ENCODE measurements at places on chromosomes 7 and 10. TPM values are rescaled to one million over a fixed set of nuclear protein-coding genes. Genes with fewer than 3 reads are reported as not detected.

HOXA13 gene
- total RNA-seq: 0.07 TPM

IFIT1B gene
- total RNA-seq: 0.78 TPM

PRKAR2B gene
- total RNA-seq: 0.67 TPM

COL17A1 gene
- not detected for total RNA-seq

CAV1 gene
- total RNA-seq: not detected

BZW2 gene
- 163 TPM for total RNA-seq

FLNC gene
- total RNA-seq: not detected

POU6F2 gene
- not detected for total RNA-seq

AEBP1 gene
- total RNA-seq: not detected

GIMAP4 gene
- not detected for total RNA-seq

HOXA9 gene
- not detected for total RNA-seq

Data from Karpas-422 (cell line).